ENCODE measurements at places on chromosomes 5 and 9.

GRCh38 chr9:15423231-15423985 lies 732 bp downstream of the SNAPC3 start:
- DNase-seq = no peak

GRCh38 chr5:150046031-150046430 lies 40.3 kb downstream of the CSF1R start:
- no peak for DNase-seq

- DNase-seq = no peak
These were observed 99.2 kb downstream of the ARRDC3 start for GRCh38 chr5:91283899-91284298.

DNA sequence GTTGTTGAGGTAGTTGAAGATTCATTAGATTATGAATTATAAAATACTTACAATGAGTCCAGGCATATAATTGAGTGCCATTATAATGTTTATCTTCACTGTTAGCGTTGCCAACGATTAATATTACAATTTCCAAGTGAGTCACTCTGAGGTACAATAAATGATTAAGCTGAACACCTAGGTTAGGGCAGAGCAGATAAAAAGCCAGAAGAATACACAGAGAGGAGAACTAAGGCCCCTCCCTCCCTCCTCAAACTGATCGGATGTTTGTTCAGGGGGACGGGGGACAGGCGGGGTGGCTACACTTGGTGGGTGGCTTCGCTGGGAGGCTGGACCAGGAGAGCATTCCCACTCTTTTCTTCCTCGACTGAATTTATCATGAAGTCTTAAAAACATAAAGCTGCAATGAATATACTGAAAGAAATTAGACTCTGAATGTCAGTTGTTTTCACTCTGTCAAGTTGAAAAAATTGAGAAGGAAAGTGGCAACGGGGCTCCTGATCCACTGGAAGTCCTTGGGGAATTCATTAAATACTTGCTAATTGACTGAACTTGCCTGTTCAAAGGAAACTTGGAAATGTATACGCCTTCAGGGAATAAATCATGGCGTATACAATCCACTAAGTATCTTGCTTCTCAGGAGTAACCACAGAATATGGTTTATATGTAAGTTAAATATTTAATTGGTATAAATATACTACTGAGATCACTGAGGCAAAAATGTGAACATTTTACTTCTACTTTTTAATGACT lies 198.1 kb downstream of the TSSK1B start:
- DNase-seq = no peak

DNA sequence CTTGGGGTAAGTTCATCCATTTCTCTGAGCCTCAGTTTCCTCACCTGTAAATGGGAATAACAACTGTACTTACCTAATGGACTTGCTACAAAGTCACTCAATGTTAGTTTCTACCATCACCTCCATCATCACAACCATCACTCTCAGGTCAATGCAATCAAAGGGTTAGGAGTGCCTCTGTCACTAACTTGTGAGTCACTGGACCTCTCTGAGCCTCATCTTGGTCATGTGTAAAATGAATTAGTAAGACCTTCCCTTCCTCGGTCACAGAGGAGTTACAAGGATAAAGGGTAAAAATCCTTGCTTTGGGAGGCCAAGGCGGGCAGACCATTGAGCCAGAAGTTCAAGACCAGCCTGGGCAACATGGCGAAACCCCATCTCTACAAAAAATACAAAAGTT lies 12.8 kb downstream of the FABP6 start:
- no peak for DNase-seq

GRCh38 chr9:132441404-132441803 lies 31.4 kb downstream of the CFAP77 start:
- DNase-seq = no peak

All from activated CD4-positive, alpha-beta T cell treated with anti-CD3 and anti-CD28 coated beads, Interleukin-2, amount 50 U/mL, for 4 hours (primary cell).